ENCODE measurements at places on chromosomes 2 and 18.

DNA sequence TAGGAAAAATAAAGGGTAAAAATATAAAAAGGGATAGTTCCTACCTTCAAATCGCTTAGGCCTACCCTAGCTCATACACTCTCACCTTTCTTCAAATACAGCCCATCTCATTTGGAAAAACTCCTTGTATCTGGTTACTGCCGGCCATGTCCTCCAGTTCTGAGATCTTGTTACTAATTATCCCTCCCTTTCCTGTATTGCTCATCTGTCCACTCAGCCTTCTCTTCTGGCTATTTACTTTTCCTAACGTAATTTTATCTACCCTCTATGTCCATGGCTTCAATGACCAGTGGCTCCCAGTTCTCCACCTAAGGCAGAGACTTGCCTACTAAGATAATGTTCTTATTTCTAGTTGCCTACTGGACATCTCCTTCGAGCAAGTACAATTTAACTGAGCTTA is 342.9 kb upstream of the ACVR2A start:
- no peak for DNase-seq

- DNase-seq: peak; percentile 71
These were observed 42.5 kb downstream of the COPS8 start for GRCh38 chr2:237128026-237128703.

DNA sequence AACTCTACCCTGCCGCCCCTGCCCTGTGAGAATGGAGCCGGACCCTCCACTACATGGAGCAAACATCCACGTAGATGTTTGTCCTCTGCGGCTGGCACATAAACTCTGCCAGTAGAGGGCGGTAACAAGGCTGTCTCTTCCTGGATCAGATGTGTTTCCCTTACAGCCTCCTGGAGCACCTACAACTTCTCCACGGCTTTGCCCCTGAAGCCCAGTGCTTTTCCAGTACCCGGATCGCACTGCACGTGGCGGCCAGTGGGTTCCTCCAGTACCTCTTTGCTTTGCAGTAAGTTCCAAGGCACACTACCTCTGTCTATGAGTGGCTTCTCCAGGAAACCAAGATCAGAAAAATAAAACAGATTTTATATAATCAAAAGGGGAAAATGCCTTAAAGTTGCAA is 651.3 kb downstream of the DCDC2C start:
- DNase-seq: no peak

- DNase-seq: no peak
These were observed 11.5 kb upstream of the CNOT11 start for GRCh38 chr2:101241158-101241557.

DNA sequence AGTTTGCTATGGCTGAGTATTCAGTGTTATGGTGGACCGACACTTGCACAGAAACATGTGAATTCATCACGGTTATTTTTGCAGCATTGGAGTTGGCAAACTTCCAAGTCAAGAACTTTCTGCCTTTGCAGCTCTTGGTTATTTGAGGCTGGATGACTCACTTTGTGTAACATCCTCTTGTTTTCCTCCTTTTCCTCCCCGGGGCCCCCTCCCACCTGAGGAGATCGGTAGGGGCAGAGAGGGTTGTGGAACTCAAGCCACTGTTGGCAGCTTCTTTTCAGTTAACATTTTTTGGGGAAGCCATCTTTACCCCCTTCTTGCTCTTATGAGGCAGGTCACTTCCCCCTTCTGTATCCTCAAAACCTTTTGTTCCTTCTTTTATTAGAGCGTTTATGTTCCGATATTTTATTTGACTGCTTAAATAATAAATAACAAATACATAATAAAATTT is 48.6 kb downstream of the DDX1 start:
- DNase-seq: no peak

DNA sequence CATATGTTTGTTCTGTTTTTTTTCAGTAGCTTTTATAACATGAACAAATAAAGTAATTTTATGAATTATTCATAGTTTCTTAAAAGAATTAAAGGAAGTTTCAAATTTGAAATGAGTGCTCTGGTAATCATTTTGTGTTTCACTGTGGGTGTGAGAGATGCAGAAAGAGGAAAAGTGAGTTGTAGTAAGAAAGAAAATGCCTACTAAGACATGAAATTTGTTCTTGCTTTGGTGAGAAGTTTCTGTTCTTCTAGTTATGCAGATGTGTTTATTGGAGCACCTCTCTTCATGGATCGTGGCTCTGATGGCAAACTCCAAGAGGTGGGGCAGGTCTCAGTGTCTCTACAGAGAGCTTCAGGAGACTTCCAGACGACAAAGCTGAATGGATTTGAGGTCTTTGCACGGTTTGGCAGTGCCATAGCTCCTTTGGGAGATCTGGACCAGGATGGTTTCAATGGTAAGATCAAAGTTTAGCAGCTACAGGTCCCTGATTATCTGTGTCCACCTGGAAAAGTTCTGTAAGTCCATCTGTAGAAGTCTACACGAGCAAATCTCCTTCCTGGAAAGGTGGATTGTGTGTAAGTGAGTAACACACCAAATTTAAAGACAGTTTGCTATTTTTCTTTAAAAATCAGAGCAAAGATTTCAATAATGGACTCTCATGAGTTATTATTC is 51.4 kb downstream of the ITGAV start:
- DNase-seq: no peak

- no peak for DNase-seq
These were observed 218.7 kb upstream of the PIEZO2 start for GRCh38 chr18:11368020-11368419.

DNA sequence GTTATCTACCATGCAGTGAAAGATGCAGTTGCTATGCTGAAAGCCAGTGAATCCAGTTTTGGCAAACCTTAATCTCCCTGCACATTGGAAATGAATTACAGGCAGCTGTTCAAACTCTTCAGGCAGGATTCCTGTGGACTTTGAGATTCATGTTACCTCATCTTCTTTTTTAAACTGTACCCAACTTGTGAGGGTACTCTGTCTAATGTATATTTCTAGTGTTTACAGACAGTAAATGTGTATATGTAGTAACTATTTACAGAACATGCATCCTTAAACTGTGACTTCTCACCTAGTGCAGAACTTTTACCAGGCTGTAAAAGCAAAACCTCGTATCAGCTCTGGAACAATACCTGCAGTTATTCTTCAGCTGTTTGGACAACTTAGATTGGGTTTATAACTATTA is 50.9 kb downstream of the KDM3A start:
- DNase-seq: no peak

- no peak for DNase-seq
These were observed 101.9 kb downstream of the PDCL3 start for GRCh38 chr2:100664756-100665101.

DNA sequence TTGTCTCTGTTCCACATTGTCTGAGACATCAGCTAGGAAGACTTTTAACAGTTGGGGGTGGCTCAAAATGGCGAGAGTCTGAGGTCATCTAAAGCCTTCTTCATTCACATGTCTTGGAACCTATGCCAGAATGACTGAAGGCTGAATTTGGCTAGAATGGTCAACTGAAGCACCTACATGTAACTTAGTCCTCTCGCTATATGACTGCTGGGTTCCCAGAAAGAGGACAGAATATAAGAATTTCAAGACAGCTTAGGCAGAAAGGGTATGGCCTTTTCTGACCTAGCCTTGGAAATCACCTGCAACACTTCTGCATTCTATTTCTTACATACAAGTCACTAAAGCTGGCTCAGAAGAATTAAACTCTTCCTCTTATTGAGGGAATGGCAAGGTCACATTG is 75.6 kb upstream of the OTX1 start:
- no peak for DNase-seq

- no peak for DNase-seq
These were observed 644.5 kb upstream of the VRK2 start for GRCh38 chr2:57402096-57402495.

GRCh38 chr2:145688156-145688555 is 1168.2 kb upstream of the ZEB2 start:
- no peak for DNase-seq

DNA sequence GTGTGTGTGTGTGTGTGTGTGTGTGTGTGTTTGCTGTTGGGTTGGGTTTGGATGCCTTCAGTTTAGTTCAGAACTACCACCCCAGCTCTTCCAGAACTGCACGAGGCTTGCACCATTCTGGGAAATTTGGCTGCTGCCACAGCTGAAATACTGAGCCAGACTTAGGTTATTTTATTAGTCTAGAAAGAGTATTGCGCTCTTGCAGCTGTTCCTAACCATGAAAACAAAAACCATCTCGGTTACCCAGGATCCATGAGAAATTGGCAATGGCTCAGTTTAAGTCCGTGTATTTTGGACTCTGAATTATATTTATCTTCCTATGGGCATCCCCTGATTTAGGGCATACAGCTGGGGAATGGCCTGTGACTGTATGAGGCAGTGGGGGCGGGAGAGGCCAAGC is 83.2 kb downstream of the TANC1 start:
- no peak for DNase-seq

DNA sequence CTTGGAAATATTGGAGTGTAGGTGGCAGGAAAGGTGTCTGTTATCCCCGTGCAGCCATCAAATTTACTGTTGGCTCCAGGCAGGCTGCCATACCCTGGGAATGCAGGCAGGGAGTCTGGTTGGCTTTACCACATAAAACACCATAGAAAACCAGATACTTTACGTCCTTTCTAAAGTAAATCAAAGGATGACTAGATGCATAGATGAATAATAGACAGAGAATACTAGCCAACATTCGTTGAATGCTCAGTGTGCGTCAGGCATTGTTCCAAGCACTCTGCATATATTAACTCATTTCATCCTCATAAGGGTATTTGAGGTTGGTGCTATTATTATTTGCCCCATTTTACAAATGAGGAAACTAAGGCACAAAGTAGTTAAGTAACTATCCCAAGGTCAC is 65.2 kb downstream of the VSNL1 start:
- no peak for DNase-seq

DNA sequence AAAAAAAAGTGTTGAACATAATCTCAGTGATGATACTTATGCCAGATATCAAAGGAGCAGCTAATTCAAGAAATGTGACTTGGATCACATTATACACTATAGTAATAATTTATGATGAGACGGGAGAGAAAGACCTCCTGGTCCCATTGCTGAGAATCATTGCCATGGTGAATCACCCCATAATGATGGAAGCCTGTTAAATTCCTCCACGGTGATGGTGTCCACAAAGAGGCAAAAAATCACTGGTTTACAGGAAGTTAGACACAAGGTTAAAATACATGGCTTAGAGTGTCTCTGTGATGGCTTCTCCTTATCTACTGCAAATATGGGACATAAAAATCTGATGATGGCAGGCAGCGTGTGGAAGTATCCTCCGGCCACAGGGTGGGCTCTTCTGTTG is 210.0 kb downstream of the CDH2 start:
- no peak for DNase-seq

DNA sequence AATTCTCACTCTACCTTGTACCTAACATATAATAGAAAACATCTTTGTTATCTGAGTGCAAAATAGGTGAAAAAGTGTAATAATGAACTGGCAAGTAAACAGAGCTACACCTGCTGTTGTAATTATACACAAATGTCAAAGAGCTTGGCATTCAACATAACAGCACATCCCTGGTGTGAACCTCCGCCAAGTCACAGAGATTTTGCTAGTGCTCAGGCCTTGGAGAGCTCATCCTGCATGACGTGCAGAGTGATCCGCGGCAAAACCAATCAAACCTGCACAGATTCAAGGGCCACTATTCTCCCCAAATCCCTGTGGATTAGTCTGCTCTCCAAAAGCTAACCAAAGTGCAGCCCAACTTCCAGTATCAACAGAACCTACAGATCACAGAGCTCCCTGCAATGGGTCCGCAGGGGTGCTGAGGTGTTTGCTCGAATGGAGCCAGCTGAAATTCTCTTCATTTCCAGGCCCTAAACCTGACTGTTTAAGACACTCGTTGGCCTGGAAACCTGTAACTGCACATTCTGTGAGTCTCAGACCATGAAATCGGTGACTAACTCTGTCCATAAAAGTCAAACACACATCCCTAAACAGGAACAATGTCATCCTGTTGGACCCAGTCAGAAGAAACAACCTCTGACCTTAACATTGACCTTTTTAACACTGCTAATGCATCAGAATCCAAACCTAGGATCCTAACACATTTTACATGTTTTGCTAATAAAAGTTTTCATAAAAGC is 111.8 kb downstream of the EPB41L3 start:
- no peak for DNase-seq

DNA sequence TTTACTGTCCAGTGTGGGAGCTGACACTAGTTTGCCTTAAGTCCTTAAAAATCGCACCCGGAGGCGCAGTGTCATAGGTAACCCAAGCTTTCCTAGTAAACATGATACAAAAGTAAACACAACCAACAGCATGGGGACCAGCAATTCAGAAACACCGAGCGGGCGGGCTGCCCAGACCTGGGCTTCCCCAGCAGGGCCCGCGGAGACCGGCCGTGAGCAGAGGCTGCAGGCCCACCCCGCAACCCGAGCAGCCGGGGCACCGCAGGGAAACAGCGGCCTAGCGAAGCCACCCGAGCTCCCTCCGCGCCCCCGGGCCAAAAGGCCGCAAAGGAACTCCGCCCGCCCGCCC is 296 bp downstream of the TTC21B start:
- no peak for DNase-seq

- peak; percentile 92 for DNase-seq
These were observed 53.8 kb upstream of the RBM44 start for GRCh38 chr2:237744613-237745249.

DNA sequence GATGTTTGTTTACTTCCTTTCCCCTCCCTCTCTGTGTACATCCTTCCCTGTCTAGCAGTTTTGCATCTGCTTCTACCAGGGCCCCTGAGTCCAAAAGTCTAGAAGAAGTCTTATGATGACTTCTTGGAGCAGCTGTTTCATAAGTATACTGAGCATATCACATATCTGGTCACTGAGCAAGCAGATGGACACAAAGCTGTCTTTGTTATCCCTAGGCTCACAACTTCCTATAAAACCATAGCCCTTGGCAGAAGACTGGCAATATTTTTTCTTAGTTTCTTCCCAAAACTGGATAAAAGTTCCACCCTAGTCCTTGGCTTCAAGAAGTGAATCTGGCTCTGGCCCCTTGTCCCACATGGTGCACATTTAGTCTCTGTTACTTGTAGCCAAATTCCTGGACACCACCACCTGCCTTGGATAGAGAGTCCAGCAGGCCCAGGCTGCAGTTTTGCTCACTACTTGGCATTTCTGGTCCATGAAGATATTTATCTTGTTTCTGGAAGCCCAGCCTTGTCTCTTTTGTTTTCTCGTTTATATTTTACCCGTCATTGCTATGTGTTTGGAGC is 22.5 kb downstream of the THOC1 start:
- DNase-seq: no peak

GRCh38 chr18:10239103-10239502 is 215.3 kb upstream of the APCDD1 start:
- no peak for DNase-seq

DNA sequence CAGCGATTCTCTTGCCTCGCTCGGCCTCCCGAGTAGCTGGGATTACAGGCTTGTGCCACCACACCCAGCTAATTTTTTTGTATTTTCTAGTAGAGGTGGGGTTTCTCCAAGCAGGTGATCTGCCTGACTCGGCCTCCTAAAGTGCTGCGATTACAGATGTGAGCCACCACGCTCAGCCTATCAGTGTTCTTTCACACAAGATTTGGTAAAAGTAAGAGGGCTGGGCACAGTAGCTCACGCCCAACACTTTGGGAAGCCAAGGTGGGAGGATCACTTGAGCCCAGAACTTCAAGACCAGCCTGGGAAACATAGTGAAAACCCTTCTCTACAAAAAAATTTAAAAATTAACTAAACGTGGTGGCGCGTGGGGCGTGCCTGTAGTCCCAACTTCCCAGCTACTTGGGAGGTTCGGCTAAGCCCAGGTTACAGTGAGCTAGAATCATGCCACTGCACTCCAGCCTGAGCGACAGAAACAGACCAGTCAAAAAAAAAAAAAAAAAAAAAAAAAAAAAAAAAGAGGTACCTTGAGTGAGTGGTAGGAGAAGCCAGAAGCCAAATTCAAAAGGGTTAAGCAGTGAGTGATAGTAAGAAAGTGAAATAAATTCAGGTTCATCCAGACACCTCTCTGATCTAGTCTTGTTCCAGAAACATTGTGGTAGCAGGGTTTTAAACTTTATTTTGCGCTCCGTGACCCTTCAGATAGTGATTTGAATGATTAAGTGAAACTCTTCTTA is 981 bp downstream of the MRPL53 start:
- DNase-seq: no peak
